ENCODE measurements at places on chromosomes 4 and X.

DNA sequence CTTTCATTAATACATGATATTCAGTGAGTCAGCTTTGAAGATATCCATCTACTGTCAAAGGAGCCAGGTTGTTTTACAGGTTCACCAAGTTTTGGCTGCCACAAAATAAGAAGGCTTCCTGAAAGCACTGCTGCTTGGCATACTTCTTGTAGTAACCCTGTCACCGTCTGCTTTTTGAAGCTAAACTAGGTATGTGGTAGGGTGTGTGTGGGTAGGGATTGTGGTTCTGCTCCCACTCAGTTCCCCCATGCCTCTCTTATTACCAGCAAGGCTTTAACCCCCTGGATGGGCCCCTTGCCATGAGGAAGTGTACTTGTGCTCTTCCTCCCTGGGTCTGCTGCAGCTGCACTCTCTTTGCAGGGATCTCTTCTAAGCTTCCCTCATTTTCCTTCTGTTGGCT, 191.2 kb downstream of the BANK1 start:
- no peak for DNase-seq

DNA sequence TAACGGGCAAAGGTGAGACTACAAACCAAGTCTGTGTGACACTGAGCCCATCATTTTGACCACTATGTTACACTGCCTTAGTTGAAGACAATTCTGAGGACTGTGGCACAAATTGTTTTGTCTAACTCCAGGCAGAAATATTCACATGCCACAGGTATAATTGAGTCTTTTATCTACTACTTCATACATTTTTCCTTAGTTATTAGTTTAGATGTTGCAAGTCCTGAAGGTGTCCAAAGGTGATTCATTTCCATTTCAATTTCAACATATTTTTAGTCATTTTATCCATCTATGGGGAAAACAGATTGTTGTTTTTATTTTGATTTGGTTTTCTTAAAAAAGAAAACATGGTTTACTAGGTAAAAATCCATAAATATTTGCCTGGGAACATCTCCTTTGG, 341.7 kb upstream of the SMIM31 start:
- no peak for DNase-seq

DNA sequence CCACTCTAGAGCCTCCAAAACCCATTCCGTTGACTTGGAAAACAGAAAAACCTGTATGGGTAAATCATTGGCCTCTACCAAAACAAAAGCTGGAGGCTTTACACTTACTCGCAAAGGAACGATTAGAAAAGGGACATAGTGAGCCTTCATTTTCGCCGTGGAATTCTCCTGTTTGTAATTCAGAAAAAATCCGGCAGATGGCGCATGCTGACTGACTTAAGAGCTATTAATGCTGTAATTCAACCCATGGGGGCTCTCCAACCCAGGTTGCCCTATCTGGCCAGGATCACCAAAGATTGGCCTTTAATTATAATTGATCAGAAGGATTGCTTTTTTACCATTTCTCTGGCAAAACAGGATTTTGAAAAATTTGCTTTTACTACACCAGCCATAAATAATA, 60.8 kb downstream of the ZNF732 start:
- DNase-seq: peak; percentile 42

GRCh38 chr4:113467581-113467980, 294.0 kb downstream of the CAMK2D start:
- DNase-seq: no peak

- no peak for DNase-seq
Observed at GRCh38 chr4:95367824-95368223, 180.9 kb downstream of the UNC5C start.

GRCh38 chr4:184074677-184075388, 142.8 kb downstream of the ENPP6 start:
- no peak for DNase-seq

DNA sequence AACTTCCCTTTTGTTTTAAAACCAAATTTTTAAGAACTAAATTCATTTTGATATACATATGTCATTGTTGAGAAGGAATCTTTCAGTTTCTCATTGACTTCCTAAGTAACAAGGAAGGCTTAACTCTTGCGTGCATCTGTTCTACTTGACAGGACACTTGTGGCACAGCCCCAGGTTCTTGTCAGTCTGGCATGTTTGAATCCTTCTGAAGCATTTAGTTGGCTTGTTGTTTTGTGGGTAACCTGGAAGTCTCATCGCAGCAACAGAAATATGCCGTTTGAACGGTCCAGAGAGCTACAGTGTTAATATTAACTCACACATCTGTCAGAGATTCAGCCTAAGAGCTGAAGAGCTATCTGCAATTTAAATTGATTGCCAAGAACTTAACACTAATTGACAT, 76.0 kb downstream of the GLRA3 start:
- DNase-seq: no peak

DNA sequence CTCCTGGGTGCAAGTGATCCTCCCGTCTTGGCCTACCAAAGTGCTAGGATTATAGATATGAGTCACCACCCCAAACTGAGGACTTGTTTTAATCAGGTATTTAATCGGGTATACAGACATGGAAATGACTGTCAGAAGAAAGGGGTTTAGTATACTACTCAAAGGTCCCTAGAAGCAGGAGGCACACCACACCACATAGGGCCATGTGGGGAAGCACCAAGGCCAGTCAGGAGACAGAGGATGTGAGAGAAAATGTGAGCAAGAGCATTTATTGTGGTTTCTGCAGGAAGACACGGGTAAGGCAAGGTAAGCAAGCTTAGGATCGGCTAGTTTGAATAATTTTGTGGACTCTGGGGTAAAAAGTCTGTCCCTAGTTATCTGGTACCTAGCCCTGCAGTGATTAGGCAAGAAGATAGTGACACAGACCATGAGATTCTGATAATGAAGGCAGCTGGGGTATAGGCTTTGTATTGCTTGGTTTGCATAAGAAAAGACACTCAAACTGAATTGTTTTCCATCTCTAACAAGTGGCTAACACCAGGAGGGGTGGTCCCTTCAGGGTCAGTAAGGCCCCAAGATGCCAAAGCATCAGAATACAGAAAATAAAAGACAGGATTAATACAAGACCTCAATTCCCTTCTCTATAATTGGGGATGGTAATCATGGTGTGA, 408.8 kb upstream of the F9 start:
- DNase-seq: no peak

DNA sequence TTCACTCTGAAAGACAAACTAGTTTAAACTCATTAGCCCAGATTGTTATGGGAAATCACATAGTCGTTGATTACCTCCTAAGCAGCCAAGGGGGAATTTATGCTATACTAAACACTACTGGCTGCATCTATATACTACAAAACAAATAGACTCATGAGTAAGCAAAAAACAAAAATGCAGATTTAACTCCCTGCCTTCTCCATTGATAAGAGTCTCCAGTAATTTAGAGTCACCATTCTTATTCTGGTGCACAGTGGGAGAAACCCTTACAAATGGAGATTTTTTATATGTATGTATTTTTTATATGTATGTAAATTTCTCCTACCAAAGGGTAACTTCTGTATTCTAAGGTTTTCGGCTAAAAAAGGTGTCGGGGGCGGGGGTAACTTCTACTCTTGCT, 126.6 kb downstream of the PLS3 start:
- no peak for DNase-seq

- no peak for DNase-seq
Observed at GRCh38 chr4:140691369-140691768, 64.8 kb downstream of the TBC1D9 start.

- DNase-seq: peak; percentile 10
Observed at GRCh38 chr4:6885953-6886557, 23.6 kb upstream of the TBC1D14 start.

DNA sequence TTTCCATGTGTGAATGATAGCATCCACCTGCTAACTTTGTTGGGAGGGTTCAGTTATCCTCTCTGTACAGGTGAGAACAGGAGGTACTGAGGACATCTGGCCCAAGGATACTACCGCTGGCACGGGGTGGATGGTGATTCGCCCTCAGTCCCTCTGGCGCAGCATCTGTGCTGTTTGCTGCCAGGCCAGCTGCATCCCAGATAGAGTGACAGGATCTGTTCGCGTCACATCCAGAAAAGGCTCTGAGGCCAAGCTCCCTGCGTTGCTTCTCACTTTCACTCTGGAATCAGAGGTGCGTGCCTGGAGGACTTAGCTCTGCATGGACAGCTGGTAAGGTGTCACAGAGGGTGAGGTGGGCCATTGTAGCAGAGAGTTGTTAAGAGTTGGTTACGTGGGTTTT, 95.4 kb downstream of the TBL1X start:
- DNase-seq: no peak

- peak; percentile 2 for DNase-seq
Observed at GRCh38 chrX:46279214-46279924, 265.9 kb downstream of the ZNF674 start.

DNA sequence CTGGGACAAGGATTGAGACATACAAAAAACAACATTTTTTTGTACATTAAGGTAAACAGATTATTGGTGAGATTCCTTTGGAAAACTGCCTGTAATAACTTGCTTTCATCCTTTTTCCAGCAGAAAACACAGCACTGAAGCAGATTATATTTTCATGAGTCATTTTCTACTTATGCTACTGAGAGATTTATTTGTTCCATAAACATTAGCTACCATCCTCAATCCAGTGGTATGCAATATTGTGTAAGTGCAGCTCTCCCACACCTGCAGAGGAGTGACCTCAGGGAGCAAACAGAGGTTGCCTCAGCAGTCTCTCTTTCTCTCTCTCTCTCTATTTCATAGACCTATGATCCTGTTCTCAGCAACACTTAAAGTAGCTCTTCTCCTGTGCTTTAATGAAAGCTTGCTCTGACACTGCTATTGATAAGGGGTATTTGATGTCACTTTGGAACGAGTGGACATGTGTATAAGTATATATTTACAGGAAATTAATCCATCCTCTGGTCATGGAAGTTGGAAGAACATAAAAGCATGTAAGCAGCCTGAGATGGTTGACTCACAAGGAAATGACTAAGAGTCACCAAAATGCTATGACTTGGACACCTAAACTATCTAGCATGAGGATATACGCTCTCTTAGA, 163.7 kb upstream of the SPANXC start:
- no peak for DNase-seq

GRCh38 chr4:88059766-88060165, 52.3 kb downstream of the PKD2 start:
- DNase-seq: no peak

GRCh38 chrX:4825550-4825949, 1112.1 kb upstream of the PRKX start:
- no peak for DNase-seq

- no peak for DNase-seq
Observed at GRCh38 chr4:186563761-186564160, 8.4 kb upstream of the MTNR1A start.

DNA sequence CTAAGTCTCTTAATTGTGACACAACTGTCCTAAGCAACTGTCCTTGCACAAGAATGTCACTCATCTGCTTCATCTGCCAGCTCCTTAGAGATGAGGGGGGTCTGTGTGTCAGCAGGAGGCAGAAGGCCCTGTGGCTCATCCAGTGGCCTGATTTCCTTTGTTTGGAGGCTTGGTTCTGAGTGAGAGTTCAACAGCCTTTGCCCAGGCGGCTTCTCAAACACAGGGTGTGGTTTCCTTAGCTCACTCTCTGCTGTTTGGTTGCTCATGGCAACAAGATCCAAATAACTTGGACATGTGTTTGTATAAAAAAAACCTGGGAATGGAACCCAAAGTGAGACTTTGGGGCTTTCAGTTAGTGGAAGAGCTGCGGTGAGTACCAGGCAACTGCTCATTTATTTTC, 46.6 kb downstream of the MAP7D3 start:
- peak; percentile 27 for DNase-seq

GRCh38 chr4:185752872-185753271, 59.1 kb downstream of the SORBS2 start:
- DNase-seq: no peak

GRCh38 chr4:180664766-180665368, 1578.3 kb upstream of the TENM3 start:
- peak; percentile 13 for DNase-seq

- no peak for DNase-seq
Observed at GRCh38 chr4:129490516-129490915, 394.6 kb downstream of the C4orf33 start.

DNA sequence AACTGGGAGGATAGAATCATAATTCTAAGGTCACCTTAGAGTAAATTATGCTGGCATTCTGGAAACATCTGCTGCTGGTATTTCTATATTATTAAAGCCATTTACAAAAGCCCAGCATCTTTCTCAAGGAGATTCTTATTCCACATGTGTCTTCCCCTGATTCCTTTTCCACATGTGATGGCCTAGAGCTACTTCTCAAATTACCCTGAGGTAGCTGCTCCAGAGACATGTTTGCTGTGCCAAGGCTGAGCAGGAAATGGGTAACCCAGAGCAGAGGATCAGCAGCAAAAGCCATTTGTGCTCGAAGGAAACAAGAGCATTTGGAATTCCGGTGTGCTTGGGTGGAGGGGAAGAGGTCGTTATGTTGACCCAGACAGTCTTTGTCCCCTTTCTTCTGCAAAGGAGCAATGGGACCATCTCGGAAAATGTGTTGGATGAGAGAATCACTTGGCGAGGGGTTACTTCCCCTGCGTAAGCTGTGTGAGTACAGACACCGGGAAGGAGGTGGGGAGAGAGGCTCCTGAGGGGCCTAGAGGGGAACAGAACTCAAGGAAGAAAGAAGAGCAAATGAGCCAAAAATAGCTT, 24.6 kb downstream of the TSC22D3 start:
- no peak for DNase-seq

DNA sequence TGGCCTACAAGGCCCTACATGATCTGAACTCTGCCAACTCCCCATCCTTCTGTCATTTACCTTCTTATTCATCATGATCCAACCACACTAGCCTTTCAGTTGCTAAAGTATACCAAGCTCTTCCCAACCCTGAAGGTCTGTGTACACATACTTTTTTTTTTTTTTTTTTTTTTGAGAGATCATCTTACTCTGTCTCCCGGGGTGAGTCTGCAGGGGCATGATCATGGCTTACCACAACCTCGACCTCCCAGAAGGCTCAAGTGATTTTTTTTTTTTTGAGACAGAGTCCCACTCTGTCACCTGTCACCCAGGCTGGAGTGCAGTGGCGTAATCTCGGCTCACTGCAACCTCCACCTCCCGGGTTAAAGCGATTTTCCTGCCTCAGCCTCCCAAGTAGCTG, 5.9 kb upstream of the UTP14A start:
- DNase-seq: no peak

DNA sequence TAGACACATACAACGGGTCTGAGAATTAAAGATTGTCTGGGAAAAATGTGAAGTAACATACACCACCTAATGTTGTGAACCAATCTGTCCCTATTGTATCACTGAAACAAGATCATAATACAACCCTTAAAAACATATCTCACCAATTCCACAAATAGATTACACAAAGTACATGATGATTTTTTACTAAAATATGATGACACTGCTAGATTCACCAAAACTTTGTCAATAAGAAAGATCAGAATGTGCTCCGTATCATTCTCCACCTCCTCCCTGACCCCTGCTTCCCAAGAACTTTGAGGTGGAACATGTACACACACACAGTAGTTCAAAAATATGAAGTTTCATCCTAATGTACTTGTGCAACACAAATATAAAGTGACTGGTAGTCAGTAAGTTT, 862.0 kb downstream of the PCDH18 start:
- DNase-seq: no peak

DNA sequence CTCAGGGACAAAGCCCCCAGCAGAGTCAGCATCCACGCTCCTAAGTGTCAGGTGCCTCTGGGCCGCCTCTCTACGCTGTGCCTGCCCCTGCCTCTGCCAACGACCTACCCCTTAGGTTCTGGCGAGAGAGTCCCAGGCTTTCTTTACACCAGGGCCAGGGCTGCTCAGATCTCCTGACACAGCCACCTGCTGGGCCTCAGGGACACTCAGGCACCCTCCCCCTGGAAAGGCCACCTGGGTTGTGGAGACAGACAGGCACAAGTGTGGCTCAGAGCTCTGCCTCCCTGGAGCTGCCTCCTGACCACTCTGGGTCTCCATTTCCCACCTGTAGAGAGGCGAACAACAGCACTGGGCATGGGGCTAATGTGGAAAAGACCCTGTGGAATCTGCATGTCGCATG, 90.0 kb upstream of the ADRA2C start:
- no peak for DNase-seq
